Stimulated activated CD8-positive, alpha-beta memory T cell treated with anti-CD3 and anti-CD28 coated beads, Interleukin-15, amount 100 ng/mL, for 1 hour (primary cell): ENCODE measurements at places on chromosomes 11 and 22.

GRCh38 chr11:130118165-130118564, 41.4 kb upstream of the ST14 start:
- no peak for DNase-seq

DNA sequence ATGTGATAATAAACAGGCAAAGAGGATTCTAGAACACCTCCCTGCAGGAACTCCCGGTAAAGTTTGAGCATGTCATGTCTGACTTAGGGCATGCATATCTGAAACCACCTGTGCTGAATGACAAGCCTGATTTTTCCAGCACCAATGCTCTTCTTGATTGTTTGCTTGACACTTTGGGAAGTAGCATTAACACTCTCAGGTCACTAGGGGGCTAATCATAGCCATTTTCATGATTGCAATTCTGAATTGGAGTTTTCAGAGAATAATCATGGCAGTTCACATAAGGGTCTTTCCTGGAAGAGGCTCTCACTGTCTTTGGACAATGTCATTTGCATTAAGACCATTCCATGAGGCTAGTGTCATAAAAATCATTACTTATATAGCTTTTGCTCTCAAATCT, 234.4 kb upstream of the MTNR1B start:
- DNase-seq, result no peak

DNA sequence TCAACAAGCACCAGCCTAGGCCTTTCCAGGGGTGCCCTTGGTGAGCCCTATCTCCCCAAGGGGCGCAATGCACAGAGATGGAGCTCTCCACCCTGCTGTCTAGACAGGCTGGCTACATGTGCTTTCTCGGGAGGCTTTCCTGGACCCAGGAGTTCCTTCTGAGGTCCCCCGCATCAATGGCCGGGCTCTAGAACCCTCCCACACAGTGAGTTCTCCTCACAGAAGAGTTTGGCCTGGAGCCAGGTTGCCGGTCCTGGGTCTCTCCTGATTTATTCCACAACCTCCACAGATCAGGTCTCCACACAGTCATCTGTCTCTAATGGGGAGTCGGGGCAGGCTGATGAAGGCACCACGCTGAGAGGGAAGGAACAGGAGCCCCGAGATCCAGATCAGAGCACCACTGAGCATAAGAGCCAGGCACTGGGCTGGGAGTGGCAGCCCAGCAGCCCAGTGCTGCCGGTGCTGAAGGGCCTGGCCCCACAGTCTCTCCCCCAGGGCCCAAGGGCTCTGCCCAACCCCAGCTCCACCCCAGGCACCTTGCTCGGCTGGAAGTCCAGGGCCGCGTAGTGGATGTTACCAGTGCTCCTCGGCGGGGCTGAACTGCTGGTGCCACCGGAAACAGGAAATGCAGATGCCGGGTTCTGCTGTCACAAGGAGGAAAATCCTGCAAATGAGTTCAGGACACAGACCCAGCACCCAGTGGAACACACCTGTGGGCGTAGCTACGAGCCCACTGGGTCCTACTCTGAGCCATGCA, 44.7 kb downstream of the GAB4 start:
- DNase-seq, result no peak

DNA sequence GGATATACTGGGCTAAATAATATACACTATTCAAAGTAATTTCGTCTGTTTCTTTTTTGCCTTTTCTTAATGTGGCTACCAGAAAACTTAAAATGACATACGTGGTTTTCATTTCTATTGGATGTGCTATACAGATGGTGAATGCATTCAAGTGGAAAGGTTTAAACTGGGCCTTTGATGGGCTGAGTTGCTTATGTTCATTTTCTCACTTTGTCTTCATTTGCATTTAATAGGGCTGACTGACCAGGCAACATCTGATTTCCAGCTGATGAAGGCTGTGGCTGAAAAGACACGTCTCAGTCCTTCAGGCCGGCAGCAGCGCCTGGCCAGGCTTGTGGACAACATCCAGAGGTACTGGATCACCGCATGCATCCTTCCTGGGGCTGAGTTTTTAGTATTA, 27.9 kb downstream of the PIWIL4 start:
- no peak for DNase-seq

- DNase-seq, result no peak
Measured at GRCh38 chr11:14259186-14259784, 99.7 kb downstream of the RRAS2 start.
